ENCODE measurements at places on chromosomes 3 and 15.

- no peak for DNase-seq
These were observed 125.0 kb downstream of the ASB7 start for GRCh38 chr15:100727291-100727851.

- no peak for DNase-seq
These were observed 105.4 kb upstream of the RPL32 start for GRCh38 chr3:12946649-12947316.

DNA sequence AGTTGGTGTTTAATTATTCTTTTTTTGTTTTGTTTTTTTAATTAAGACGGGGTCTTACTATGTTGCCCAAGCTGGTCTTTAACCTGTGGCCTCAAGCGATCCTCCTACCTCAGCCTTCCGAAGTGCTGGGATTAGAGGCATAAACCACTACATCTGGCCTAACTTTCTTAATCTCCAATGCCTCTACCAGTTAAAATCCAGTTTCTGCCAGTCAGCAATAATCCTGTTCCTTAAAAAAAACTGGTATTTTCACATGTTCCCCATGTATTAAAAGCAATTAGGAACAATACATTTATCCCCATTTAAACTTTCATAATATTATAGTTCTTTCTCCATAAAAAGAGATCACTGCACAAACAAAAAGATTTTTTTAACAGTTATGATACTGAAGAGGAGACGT lies 21.2 kb downstream of the DCAF1 start:
- no peak for DNase-seq

GRCh38 chr3:49098910-49099630 lies 5.2 kb upstream of the QRICH1 start:
- DNase-seq = no peak

DNA sequence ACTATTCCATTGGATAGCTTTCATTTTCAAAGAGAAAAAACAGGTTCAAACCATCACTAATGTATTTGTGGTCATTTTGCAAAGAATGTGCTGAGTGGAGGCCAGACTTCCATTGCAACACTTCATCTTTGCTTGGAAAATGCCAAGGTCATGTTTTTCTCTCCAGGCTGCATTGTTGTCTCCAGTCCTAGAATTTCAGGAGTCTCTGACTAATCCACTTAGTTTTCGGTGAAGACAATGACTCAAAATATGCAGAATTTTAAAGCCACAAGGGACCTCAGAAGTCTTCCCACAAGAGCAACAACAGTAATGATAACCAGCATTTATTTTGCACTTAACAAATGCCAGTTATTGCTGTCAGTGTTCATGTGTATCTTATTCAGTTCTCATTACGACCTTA lies 277.0 kb downstream of the RYR3 start:
- no peak for DNase-seq

- no peak for DNase-seq
These were observed 73.5 kb downstream of the EPHB3 start for GRCh38 chr3:184635126-184635525.

- DNase-seq = no peak
These were observed 1.6 kb downstream of the RARB start for GRCh38 chr3:25429361-25430286.

DNA sequence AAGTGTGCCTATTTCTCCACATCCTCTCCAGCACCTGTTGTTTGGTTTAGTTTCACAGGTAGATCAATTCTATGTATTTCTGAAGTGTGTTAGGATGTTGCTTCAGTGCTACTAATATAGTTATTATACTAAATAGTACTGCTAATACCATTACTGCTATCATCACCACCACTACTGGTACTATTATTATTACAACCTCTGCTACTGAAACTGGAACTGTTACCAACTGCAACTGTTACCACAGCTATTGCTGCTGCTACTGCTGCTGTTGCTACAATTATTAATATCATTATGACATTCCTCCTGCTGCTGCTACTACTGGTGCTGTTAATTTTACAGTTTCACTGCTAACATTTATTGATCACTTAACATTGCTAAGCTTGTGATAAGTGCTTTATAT lies 8.3 kb upstream of the LMOD3 start:
- no peak for DNase-seq

GRCh38 chr3:49530231-49530630 lies 24.0 kb upstream of the BSN start:
- DNase-seq = no peak

DNA sequence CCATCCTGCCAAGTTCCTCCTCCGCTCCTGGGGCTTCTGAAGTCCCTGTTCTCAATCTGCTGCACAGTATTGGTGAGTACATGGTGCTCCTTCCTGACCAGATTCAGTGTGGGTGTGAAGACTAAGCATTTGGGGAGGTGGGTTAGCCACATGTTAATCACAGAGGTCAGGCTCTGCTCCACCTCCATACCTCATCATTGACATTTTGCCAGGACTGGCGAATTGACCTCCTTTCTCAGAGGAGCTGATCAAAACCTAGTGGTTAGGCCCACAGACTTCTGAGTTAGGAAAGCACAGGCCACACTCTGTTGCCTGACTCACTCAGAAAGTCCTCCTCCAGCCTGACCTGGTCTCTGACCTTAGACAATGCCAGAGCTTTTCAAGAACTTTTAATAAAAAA lies 8.4 kb upstream of the RPS17 start:
- no peak for DNase-seq

DNA sequence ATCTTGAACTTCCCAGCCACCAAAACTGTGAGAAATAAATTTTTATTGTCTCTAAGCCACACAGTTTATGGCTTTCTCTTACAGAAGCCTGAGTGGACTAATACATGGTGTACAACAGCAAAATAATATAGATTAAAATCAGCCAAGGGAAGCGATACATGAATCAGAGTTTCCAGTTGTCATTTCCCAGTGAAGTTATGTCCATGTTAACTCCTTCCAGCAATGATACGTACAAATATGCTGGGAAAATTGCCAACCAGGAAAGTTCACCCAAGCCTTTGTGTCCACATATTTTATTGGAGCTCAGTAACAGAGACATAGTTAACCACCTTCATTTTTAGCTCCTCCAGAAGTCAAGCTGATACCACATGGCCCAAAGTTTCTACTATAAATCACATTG lies 280.9 kb upstream of the KCNMB2 start:
- DNase-seq = no peak

DNA sequence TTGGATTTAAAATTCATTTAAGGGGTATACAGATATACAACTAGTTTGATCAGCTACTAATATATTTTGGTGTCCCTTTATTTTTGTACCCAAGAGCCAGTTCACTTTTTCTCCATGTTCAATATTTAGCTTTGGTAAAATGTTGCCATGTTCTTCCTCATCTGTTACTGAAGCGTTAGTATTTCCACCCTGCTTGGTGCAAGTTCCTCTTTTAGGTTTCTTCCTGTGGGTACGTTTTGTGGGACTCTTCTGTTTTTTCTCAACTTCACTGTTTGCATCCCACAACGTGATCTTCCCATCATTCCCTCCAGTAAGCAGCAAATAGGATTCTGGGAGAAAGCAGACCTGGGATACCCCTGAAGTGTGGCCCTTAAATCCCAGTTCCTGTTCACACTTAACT lies 14.1 kb downstream of the WDR53 start:
- DNase-seq = no peak

GRCh38 chr3:26721047-26721446 lies 98.5 kb downstream of the LRRC3B start:
- no peak for DNase-seq

DNA sequence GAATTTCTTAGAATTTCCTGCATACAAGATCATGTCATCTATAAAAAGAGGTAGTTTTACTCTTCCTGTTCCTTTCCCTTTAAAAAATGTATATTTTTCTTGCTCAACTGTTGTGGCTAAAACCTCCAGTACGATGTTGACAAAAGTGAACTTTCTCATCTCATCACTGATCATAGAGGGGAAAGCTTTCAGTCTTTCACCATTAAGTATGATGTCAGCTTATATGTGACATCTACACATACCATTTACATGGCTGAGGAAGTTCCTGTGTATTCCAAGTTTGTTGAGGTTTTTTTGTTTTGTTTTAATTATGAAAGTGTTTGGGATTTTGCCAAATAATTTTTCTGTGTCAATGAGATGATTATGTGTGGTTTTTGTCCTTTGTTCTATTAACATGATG lies 173.6 kb downstream of the PLD1 start:
- no peak for DNase-seq

GRCh38 chr15:101614001-101614585 lies 38.1 kb downstream of the TM2D3 start:
- DNase-seq = no peak

- no peak for DNase-seq
These were observed 13.3 kb downstream of the ANKRD63 start for GRCh38 chr15:40269604-40270003.

- DNase-seq = no peak
These were observed 39.7 kb upstream of the PYGO1 start for GRCh38 chr15:55627730-55628368.
